ENCODE measurements at places on chromosomes 13 and 19.

DNA sequence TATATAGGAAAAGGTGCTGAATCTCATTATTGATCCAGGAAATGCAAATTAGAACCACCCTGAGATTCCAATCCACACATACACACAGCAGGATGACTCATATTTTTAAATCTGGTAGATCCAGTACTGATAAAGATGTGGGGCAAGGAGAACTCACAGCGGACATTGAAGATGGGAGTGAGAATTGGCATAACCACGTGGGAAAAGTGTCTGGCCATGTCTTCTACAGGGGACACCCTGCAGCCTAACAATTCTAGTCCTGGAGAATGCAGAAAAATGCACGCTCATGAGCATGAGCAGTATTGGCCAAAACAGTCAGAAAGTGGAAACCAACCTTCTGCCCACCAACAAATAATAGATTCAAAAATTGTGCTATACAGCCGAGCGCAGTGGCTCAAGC lies 13.5 kb upstream of the BCL3 start:
- H3K4me1 ChIP-seq = peaks cover 8% of the 10 kb centered on the region
- no peak overlapping the region for H3K4me3 ChIP-seq
- no peak for DNase-seq
- no peak overlapping the region for H3K27ac ChIP-seq

DNA sequence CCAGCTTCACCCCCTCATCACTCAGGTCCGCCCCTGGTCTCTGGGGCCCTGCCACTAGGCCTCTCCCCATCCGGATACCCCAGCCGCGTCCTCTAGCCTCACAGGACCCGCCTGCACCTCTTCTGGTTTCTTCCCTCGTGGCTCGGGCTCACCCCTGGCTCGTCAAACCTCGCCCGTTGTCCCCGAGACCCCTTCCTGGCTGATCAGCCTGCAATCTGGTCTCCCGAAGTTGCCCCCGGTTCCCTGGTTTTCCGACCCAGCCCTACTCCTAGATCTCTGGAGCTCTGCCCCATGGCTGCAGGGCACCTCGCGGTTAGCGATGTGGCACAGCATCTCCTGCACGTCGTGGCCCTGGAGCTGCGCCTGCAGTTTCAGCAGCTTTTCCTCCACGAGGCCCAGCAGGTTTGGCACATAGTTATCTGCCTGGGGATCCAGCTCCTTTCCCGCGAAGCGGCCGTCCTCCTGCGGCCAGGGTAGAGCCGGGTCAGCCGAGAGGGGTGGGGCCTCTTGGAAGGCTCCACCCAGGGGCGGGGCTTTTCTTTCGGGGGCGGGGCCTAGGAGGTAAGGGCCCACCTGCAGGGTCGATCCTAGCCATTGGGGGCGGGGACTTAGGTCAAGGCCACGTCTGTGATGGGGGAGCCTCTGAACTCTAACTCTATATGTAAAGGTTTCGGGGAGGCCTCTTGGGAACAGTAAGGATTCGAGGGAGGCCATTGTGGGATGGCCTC lies 2.4 kb upstream of the RGL3 start:
- H3K4me1 ChIP-seq = peaks cover 42% of the 10 kb centered on the region
- peaks cover 24% of the 10 kb centered on the region for H3K27me3 ChIP-seq
- peak; percentile 64 for DNase-seq
- no peaks in the 10 kb centered on the region for H3K36me3 ChIP-seq
- H3K27ac ChIP-seq = peak overlapping the region; percentile 12

GRCh38 chr19:44661904-44662303 lies 9.4 kb upstream of the CEACAM19 start:
- H3K27me3 ChIP-seq = peaks cover 4% of the 10 kb centered on the region
- no peak for DNase-seq
- H3K4me3 ChIP-seq = no peak overlapping the region
- H3K4me1 ChIP-seq = peaks cover 5% of the 10 kb centered on the region
- no peaks in the 10 kb centered on the region for H3K36me3 ChIP-seq
- H3K27ac ChIP-seq = no peak overlapping the region

DNA sequence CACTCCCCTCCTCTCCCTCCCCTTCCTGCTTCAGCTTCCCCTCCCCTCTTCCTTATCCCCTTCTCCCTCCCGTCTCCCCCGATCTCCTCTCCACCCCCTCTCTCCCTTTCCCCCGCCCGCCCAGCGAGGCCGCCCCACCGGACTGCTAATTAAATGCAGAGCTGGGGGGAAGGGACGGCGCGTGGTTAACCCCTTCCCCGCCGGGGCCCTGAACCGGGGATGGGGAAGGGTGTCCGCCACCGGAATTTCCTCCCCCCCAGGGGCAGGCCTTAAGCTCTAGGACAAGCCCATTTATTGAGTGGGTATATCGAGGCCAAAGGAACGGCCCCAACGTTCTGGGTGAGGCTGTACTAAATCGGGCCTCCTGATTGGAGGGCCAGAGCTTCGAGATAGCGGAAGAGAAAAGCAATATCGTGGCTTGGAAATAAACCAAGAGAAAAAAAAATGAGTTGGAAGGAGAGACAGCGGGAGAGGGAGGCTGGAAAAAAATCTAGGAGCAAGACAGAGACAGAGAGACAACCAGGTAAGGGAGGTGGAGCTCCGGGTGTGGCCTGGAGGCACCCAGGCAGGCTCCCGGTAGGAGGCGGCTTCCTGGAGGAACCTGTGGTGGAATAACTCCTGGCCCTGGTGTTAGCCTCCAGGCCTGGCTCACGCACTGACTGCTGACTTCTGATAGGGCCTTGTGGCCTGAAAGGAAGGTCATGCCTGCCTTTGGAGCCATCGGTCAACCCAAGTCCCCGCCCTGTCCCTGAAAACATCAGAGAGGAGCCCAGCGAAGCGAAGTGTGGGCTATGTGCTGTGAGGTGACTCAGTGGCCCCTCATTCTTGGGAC lies 11.6 kb upstream of the JUND start:
- peaks cover 48% of the 10 kb centered on the region for H3K4me1 ChIP-seq
- peak overlapping the region; percentile 90 for H3K4me3 ChIP-seq
- H3K27me3 ChIP-seq = no peaks in the 10 kb centered on the region

DNA sequence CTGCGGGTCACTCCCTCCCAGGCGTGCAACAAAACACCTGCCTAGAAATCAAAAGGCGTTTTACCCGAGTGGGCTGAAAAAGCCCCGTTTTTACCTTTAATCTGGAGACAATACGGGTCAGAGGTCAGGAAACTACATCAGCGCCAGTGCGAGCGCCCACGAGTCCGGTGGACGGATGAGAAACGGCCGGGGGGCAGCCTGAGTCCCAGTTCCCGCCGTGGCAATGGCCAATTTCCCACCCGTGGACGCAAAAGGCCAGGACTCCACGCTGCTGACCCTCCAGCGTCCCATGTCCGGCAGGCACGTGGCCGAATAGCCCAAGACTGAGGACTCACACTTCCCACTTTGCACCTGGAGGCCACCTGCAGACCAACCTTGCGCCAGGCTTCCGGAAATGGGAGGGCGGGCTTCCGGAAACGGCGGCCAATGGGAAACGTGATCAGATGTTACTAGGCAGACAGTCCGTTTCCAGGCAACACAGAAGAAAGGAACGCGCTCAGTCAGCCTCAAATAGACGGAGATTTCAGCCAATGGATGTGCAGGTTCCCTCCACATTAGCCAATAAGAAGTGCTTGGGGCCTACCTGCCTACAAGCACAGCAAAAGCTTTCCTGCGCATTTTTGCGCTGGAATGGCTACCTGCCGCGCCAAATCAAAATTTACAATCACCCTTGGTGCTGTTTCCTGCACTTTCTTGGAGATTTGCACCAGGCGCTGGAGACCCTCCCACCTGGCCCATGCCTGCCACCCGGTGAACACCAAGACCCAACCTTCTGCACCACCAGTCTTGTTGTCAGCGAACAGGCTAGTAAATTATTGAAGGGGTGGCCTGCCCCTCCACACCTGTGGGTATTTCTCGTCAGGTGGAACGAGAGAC lies 47.4 kb downstream of the ZFP14 start:
- peak overlapping the region; percentile 89 for H3K27ac ChIP-seq
- peak; percentile 82 for DNase-seq
- peak overlapping the region; percentile 87 for H3K4me3 ChIP-seq
- H3K4me1 ChIP-seq = peaks cover 14% of the 10 kb centered on the region

DNA sequence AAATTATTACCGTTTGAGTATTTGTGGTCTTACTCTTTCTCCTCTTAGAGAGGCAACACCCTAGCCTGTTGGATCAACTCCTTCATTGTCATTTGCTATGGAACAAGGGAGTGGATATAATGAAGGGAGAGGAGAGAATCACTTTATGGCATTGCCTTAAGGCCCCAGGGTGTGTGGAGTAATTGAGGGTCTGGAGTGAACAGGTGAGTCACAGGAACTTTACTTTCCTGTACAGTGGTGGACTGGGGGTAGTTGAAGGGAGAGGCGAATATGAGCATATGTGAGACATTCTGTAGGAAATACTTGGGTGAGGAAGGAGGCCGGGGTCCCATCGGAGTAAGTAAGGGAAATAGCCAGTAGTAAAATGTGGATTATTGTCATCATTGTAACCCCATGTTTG lies 17.0 kb downstream of the DGKH start:
- H3K36me3 ChIP-seq = no peaks in the 10 kb centered on the region
- DNase-seq = no peak
- H3K4me3 ChIP-seq = no peak overlapping the region
- H3K27me3 ChIP-seq = peaks cover 5% of the 10 kb centered on the region
- H3K27ac ChIP-seq = peak overlapping the region; percentile 1
- H3K4me1 ChIP-seq = no peaks in the 10 kb centered on the region

- H3K4me1 ChIP-seq = no peaks in the 10 kb centered on the region
- H3K27me3 ChIP-seq = no peaks in the 10 kb centered on the region
- no peaks in the 10 kb centered on the region for H3K36me3 ChIP-seq
- no peak overlapping the region for H3K4me3 ChIP-seq
These were observed 48.7 kb upstream of the ZNF507 start for GRCh38 chr19:32296694-32297093.

DNA sequence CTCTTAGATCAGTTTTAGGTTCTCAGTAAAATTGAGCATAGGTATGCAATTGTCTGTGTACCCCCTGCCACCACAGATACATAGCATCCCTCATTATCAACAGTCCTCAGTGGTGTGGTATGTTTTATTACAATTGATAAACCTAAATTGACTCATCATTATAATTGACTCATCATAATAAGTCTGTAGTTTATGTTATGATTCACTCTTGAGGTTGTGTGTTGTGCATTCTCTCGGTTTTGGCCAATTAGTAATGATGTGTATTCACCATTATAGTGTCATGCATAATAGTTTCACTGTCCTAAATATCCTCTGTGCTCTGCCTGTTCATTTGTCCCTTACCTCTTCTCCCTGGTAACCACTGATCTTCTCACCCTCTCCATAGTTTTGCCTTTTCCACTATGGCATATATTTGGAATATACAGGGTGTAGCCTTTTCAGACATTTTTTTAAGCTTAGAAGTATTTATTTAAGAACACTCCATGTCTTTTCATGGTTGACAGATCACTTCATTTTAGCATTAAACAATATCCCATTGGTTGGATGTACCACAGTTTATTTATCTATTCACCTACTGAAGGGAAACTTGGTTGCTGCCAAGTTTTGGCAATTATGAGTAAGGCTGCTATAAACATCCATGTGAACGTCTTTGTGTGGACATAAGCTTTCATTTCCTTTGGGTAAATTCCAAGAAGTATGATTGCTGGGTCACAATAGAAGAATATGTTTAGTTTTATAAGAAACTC lies 1620.6 kb upstream of the MIR17HG start:
- DNase-seq = no peak
- no peaks in the 10 kb centered on the region for H3K27me3 ChIP-seq
- no peaks in the 10 kb centered on the region for H3K36me3 ChIP-seq
- H3K4me1 ChIP-seq = no peaks in the 10 kb centered on the region

GRCh38 chr13:61880578-61881283 lies 465.1 kb upstream of the PCDH20 start:
- no peaks in the 10 kb centered on the region for H3K27me3 ChIP-seq
- no peak overlapping the region for H3K27ac ChIP-seq
- H3K4me3 ChIP-seq = no peak overlapping the region
- DNase-seq = no peak

- H3K4me1 ChIP-seq = peaks cover 6% of the 10 kb centered on the region
- H3K27ac ChIP-seq = no peak overlapping the region
- no peaks in the 10 kb centered on the region for H3K27me3 ChIP-seq
- H3K4me3 ChIP-seq = no peak overlapping the region
- peak; percentile 38 for DNase-seq
These were observed 25.7 kb downstream of the CHAMP1 start for GRCh38 chr13:114339857-114340534.

GRCh38 chr13:39820606-39821005 lies 165.1 kb downstream of the COG6 start:
- peaks cover 10% of the 10 kb centered on the region for H3K4me1 ChIP-seq
- no peak overlapping the region for H3K4me3 ChIP-seq
- H3K36me3 ChIP-seq = no peaks in the 10 kb centered on the region
- no peak overlapping the region for H3K27ac ChIP-seq
- H3K27me3 ChIP-seq = no peaks in the 10 kb centered on the region
- no peak for DNase-seq

DNA sequence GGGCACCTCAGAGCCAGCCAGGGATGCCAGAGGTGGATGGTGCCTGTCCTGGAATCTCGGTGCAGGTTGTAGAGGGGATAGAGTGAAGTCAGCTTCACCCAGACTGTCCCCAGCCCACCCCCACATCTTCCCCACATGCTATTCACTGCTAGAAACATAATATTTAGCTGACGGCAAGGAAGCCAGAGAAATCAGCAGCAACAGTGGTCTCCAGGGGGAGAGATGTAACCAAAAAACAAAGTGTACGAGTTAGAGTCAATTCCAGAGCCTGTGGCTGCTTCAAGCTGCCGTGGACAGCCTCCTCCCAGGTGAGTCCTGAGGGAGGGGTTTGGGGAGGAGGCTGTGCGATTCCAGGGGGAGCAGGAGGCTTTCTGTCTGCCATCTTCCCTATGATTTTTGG lies 97.6 kb downstream of the ZNF536 start:
- H3K27ac ChIP-seq = no peak overlapping the region
- DNase-seq = no peak
- no peaks in the 10 kb centered on the region for H3K27me3 ChIP-seq
- no peaks in the 10 kb centered on the region for H3K4me1 ChIP-seq
- H3K4me3 ChIP-seq = no peak overlapping the region
- no peaks in the 10 kb centered on the region for H3K36me3 ChIP-seq

GRCh38 chr19:33175156-33175782 lies 18.9 kb upstream of the LRP3 start:
- H3K27ac ChIP-seq = peak overlapping the region; percentile 100
- no peaks in the 10 kb centered on the region for H3K27me3 ChIP-seq
- peaks cover 2% of the 10 kb centered on the region for H3K36me3 ChIP-seq

DNA sequence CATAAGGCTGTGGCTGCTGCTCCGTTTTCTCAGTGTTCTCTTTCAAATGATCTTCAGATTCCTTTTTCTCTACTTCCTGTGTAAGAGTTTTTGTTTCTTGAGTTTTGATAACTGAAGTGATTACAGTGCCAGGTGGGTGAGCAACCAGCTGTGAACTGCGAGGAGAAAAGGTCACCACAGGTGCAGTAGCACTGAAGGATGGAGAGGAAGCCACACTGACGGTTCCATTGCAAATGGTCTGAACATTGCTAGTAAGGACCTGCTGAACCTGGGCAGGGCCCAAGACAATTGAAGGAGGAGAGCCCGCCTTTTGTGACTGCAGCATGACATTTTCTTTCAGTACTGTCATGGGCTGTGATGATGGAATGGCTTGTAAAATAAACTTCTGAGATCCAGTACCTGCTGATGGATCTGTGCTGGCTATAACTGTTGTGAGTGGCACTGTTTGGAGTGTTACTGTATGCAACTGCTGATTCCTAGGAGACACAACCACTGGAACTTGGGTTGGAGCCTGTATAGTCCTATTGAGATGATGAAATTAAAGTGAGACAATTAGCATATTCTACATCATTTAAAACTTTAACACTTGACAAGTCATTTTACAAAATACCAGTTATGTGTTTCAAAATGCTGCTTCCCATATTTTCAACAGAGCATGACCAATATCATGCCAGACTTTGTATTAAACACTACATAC lies 85.5 kb downstream of the ELF1 start:
- no peak for DNase-seq
- H3K27ac ChIP-seq = peak overlapping the region; percentile 83
- no peaks in the 10 kb centered on the region for H3K27me3 ChIP-seq
- H3K36me3 ChIP-seq = peaks cover 23% of the 10 kb centered on the region
- peak overlapping the region; percentile 41 for H3K4me3 ChIP-seq
- H3K4me1 ChIP-seq = peaks cover 17% of the 10 kb centered on the region
